GM23338 (cell line): ENCODE measurements at places on chromosomes 3 and 15.
A peak's percentile ranks its signal among the peaks of the same experiment; 100 is the strongest.

DNA sequence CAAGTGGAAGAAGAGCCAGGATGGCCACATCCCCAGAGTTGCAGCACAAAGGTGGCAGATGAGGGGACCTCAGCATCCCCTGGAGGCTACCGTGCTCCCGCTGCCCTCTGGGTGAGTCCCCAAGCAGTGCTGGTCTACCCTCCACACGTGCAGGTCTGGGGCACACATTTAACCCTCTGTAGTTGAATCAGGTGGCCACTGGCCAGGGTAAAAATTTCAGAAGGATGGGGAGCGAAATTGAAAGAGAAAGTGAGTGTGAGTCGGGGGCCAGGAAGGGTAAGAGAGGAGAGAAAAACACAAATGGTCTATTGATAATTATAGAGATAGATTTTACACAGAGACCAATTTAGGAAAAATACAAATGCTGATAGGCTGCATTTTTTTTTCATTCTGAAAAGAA, 139.5 kb upstream of the EIF1B start:
- DNase-seq = no peak

GRCh38 chr3:45682311-45682710, 6.9 kb upstream of the SACM1L start:
- DNase-seq = no peak

DNA sequence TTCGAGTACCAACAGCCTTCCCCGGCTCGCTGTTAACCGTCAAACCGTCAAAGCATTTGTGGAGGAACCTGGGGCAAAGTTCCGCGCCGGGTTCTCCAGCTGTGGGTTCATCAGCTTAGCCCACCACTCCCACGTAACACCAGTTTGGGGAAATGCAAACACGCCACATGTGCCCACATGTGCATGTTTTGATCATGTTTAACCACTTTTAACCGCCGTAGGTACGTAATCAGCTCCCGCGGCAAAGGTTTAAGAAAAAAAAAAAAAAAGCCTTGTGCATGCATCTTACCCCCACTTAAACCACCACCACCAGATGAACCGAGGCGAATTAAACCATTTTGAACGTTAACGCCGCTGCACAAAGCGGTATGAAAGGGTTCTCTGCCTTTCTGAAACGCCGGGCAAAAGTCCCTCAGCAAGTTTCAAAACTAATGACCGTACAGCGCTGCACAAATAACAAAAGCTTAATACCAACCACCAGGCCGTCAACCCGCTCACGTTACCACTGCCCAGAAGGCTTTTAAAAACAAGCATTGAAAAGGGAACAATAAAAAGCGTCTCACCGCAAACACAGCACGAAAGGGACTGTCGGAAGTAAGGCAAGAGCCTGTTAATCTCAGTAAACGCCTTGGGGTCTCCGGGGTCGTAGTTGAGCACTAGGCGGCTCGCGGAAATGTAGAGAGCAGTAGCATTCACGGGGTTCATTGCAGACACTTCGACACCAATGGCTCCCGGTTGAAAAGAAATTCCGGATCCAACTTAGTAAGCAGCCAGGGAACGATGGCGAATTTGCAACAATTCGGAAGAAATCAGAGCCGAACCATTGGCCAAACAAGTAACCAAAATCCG, 1.5 kb downstream of the MSL2 start:
- peak; percentile 61 for DNase-seq

GRCh38 chr15:57340682-57341259, 35.5 kb upstream of the CGNL1 start:
- peak; percentile 80 for DNase-seq

- DNase-seq = no peak
These were observed 11.4 kb downstream of the SQOR start for GRCh38 chr15:45646220-45646619.

DNA sequence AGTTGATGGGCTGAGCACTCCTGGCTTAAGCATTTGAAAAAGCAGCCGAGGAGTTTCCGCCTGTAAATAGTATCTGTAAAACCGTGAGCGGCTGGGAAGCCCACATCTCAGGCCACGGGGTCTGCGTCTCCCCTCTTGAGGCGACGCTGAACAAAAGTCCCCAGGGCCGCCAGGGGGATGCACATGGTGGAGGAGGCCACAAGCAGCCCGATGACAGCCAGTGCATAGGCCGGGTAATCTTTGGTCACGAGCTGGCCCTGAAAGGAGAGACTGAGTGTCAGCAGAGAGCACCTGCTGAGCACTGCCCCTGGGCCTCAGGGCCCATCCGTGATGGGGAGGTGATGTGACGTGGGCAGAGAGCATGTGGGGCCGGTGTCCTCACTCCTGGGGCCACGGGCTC, 37.5 kb downstream of the SLC6A20 start:
- no peak for DNase-seq

DNA sequence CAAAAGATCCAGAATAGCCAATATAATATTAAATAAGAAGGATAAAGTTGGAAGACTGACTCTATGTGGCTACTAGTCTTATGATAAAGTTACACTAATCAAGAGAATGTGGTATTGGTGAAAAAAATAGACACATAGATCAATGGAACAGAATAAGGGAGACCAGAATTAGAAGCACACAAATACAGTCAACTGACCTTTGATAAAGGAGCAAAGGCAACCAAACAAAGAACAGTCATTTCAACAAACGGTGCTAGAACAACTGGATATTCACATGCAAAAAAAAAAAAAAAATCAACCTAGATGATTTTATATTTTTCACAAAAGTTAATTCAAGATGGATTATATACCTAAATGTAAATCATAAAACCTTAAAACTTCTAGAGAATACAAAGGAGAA, 146.4 kb downstream of the ISL2 start:
- no peak for DNase-seq

DNA sequence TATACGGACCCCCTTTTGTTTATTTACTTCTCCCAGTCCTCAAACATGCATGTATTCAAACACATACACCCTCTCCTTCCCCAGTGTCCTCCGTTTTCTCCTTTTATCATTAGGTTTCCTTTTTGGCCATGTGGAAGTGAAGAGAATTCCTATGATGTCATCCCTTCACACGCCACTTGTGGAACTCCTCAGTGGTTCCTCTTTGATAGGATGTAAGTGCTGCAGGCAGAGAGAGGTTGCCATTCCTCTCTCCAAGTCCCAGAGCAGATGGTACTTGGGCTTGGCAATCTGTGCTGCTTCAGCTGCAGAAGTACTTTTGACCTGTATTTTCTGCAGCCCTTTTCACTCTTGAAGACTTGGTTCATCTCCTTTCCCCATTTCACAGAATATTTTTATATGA, 32.9 kb upstream of the CRTC3 start:
- DNase-seq = no peak

- DNase-seq = peak; percentile 72
These were observed 259.6 kb upstream of the ZNF717 start for GRCh38 chr3:76044601-76045600.

DNA sequence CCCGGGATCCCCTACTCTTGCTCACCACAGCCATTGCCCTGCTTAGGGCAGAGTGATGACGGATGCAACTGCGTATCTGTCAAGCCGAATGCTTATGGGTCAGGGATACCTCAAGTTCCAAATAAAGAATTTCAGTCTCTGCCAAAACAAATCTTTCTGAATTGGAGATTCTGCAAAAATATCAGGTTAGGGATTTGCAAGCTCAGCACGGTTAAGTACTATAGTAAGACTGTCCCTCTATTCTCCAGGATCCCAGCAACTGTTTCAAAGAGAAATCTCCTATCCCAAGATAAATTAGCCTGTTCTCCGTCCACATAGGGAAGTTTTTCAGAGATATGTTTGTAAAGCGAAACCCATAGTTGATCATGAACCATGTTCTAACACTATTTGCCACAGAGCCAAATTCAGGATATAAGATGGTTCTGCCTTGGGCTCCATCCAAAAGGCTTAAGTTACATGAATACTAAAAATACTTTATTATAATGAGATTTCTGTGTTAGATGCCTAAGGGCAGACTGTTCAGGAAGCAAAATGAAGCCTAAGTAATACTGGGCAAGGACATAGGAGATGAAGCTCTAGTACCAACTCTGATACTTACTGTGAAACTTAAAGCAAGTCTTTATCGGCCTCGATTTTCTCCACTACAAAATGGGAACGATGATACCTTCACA, 100.1 kb upstream of the LPP start:
- DNase-seq = no peak

GRCh38 chr3:150161011-150161410, 190.3 kb upstream of the PFN2 start:
- no peak for DNase-seq

DNA sequence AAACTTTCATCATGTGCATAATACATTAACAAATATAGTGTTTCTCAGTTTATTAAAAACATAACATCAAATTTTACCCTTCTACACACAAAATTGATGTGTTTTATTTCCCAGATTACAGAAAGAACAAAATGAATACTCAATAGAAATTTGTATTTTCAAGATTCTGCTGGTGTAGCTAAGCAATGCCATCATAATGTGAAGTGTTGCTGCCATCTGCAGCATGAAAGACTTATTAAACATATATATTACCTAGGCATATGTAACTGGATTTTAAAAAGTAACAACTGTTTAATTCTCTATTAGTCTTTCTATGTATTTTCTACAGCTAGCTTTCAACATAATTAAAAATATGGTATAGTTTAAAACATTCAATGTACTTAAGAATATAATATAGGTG, 27.5 kb downstream of the PLSCR5 start:
- peak; percentile 53 for DNase-seq

- DNase-seq = no peak
These were observed 175.4 kb upstream of the GBE1 start for GRCh38 chr3:81936817-81937216.

GRCh38 chr3:119329551-119329950, 35.4 kb downstream of the ARHGAP31 start:
- no peak for DNase-seq

GRCh38 chr15:78605680-78606079, 15.1 kb downstream of the CHRNA3 start:
- no peak for DNase-seq

GRCh38 chr3:24138876-24139256, 193.8 kb downstream of the NR1D2 start:
- DNase-seq = no peak

- DNase-seq = no peak
These were observed 237.9 kb downstream of the ZMAT3 start for GRCh38 chr3:178833695-178834094.

- DNase-seq = no peak
These were observed 331.8 kb downstream of the FGF12 start for GRCh38 chr3:192395506-192395905.

- DNase-seq = no peak
These were observed 45.3 kb upstream of the PLCL2 start for GRCh38 chr3:16839271-16840100.

- no peak for DNase-seq
These were observed 75.8 kb upstream of the ABI3BP start for GRCh38 chr3:101068876-101069606.

- DNase-seq = peak; percentile 37
These were observed 50.9 kb downstream of the CEP152 start for GRCh38 chr15:48759921-48760320.

DNA sequence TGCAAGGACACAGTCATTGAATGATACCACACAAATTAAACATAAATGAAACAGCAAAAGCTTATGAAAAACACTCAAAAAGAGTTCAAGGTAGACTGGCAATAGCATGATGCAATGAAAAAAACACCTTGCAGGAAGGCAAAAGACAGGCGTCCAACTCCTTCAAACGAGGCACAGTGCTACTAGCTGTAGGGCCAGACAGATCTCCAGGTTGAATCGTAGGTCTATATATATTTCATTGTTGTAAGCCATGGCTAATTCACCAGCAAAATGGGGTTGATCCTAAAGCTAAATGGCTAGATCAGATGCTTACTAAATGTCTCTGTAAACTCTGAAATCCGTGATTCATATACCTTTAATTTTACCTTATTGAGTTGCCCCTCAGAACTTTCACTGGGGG, 94.2 kb downstream of the THRB start:
- no peak for DNase-seq

GRCh38 chr3:161893972-161894371, 397.4 kb downstream of the OTOL1 start:
- DNase-seq = no peak

- DNase-seq = peak; percentile 97
These were observed 1.3 kb downstream of the SLC7A14 start for GRCh38 chr3:170584585-170585007.

DNA sequence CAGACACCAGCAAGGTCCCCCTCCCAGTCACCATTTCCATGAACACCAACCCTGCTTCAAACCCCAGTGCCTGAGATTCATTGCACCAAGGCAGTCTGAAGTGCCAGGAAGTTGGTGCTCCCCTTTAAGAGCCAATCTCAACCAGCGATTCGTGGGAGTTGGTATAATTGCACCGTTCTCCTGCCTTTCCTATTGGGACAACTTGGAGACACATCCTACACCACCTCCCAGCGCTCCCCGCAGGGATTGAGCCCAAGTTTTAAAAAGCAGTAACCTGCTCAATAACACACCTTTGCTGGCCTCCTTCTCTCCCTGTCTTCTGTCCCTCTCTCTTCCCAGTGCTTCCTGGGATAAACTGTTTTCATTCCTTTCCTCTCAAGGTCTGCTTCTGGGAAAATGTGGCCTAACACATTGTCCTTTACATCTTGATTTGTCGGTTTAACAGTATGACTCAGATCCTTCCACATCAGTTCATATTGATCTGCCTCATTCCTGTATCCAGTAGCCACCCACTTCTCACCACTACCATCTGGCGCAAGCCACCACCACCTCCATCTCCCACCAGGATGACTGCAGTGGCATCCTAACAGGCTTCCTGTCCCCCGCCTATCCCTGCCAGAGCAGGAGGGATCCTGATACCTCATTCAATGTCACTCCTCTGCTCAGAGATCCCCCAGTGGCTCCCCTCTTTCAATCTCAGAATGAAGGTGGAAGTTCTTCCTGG, 37.8 kb upstream of the HRH1 start:
- no peak for DNase-seq

GRCh38 chr15:68371160-68371559, 60.8 kb downstream of the ITGA11 start:
- no peak for DNase-seq

GRCh38 chr3:143081844-143082778, 37.5 kb upstream of the CHST2 start:
- no peak for DNase-seq

GRCh38 chr3:193400304-193400703, 21.8 kb upstream of the ATP13A5 start:
- DNase-seq = no peak
